ENCODE measurements at places on chromosomes 2 and 18.

GRCh38 chr18:51478908-51479307 lies 281.4 kb upstream of the MEX3C start:
- DNase-seq = no peak

GRCh38 chr2:229601396-229601795 lies 113.0 kb downstream of the DNER start:
- DNase-seq = no peak

GRCh38 chr2:20456116-20456571 lies 9.3 kb downstream of the RHOB start:
- DNase-seq = no peak

DNA sequence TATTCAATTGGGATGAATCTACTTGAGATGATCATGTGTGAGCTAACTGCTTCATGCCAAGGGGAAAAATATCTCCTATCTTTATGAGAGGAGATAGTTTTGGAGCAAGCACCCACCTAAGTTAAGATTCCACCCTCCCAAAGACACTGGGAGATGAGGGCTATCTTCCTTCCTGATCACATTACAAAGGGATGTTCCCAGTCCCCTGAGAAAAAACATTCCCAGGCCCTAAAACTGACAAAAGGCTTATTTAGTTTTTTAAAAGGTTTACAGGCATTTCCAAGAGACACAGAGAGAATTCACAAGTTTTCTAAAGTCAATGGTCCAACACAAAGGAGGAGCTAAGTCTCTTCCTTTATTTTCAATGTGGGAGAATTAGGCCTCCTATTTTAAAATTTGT lies 401.5 kb downstream of the FBXO15 start:
- DNase-seq = no peak

GRCh38 chr18:5452943-5453443 lies 90.8 kb downstream of the EPB41L3 start:
- DNase-seq = no peak

DNA sequence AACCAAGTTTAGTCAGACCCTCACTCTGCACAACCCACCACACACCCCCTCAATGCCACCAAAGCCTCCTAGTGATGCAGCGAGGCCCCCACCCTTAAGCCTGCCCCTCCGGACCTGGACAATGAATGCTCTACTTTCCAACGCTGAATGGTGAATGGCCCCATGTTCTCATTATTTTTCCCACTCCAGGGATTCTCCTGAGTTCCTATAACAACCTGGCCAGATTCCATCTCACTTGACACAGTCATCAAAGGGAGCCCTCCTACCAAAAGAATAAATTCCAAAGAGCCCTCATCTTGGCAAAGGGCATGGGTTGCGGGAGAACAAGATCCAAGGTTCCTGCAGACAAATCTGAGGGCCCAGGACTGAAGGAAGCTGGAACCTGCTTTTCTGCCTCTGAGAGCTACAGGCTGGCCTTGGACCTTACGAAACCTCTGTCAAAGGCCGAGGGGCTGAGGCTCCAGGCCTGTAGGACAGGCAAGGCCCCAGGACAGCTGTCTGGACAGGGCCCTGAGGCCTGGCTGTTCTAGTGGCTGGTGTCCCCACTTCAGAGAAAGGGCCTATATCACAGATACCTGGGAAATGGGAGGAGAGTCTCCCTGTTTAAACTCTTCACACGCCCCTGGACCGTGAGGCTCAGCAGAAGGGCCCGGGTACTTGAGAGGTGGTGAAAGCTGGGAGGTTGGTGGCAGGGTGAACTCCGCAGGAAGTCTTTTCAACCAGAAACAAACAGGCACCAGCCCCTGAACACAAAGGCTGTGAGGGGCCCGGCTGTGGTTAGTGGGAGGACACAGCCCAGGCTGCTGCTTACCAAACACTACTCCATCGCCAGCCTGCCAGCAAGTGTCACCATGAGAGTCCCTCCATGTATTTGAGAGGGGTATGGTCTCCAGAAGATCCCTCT lies 27.3 kb downstream of the SFXN5 start:
- DNase-seq = no peak

DNA sequence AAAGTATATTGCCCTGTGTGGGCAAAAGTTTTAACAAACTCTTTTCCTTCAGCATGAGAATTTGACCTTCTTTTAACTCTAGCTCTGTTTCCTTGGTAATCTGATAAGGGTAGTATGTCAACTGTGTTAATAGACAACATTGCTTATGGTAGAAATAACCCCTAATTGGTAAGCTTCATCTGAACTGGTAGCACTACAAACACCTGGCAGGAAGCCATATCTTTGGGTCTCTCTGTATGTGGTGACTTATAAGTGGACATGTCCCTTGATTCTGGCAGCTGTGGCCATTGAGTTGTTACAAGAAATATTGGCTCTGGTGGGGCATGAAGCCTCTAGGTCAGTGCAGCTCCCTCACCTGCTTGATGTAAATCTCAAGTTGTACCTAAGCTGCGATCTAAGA lies 46.9 kb downstream of the MBD5 start:
- DNase-seq = no peak

GRCh38 chr2:101356521-101356920 lies 30.8 kb downstream of the CREG2 start:
- DNase-seq = no peak

- DNase-seq = no peak
These were observed 47.8 kb downstream of the PXDN start for GRCh38 chr2:1696472-1696871.

DNA sequence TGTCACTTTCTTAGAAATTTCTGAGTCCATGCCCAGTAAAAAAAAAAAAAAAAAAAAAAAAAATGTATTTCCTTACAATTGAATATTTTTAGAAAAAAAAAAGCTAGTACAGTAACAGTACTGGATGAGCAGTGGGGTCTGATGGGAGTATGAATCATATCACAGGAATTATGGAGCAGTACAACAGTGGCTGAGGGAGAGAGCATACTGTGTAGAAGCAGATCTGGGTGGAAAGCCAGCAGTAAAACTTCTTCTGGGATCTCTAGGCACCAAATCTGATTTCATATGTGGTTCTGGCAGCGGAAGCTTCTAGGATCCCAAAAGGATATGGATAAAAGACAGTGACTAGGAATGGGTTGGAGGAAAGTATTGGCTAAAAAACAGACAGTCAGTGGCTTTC lies 414.9 kb upstream of the FSHR start:
- no peak for DNase-seq

DNA sequence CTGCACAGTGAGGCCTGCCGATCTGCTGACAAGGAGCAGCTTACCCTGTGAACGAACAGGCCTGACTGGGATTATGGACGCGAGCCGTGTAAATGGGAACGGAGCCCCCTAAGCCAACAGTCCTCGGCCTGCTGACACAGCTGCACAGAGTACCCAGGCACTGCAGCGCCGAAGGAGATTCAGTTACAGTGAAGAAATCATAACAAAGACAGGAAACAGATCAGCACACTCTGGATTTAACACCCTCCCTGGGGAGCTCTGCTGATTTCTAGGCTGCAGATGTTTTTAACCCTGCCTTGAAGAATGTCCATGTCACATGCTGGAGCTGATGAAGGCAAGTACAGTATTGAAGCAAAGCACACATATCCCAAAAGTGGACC lies 43.4 kb downstream of the COLEC12 start:
- DNase-seq = no peak

DNA sequence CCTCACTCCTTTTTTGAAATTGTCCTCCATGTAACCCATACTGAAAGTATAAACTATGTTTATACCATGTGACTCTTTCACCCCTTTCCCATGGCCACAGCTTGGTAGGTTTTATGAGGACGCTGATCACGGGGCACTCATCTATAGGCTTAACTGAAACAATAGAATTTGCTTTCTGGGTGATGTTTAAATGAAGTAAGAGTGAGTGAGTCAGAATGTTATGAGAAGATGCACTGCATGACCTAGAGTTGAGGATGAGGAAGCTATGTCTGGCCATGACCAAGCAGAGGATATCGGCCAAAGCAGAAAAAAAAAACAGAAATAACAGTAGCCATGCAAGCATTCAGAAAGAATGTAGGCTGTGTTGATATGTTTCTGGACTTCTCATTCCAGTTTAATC lies 34.9 kb downstream of the SCN1A start:
- DNase-seq = no peak
